ENCODE measurements at places on chromosomes 4 and X.

DNA sequence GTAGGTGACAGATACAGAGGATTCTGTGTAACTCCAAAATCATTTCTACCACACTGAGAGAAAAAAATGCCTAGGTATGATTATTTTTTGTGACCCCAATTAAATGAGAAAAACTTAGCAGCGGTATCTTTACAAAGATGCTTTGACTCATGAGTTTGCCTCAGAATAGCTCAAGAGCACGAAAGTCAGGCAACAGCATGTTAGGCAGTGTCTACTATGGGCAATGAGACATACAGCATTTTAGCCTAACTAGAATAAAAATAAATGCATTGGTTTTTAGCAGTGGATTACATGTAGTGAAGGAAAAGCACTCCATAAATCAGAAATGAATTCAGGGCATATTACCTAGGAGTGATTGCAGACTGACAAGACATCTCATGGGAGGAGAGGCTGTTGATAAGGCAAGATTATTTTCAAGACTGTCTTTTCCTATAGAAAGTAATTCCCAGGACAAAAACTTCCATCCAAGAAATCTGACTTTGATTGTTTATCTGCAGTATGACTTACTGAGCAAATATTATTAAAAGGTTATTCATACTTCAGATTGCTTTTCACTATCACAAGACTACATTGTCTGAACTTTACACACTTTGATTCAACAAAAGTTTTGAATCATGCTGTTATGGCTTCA lies 3.6 kb downstream of the ANXA10 start:
- no peak for DNase-seq

GRCh38 chrX:151384807-151385206 lies 12.2 kb upstream of the VMA21 start:
- DNase-seq, result no peak

DNA sequence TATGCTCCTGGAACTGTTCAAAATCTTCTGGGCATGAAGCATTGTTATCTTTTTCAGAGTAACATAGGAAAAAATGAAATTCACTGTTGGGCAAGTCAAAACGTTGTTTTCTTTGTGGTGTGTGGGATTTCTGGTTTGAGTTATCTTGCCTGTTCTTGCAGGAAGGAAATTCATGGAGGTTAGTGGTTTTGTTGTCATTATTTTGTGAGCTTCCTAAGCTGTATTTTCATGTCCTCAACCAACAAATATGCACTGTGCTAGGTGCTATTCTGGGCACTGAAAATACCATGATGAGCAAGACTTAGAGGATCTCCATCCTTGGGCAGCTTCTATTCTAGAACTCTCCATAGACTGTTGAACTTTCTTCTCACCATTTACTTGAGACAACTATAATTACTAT lies 16.9 kb downstream of the SPINK2 start:
- no peak for DNase-seq

GRCh38 chrX:84336646-84337045 lies 148.6 kb upstream of the RPS6KA6 start:
- no peak for DNase-seq

- no peak for DNase-seq
Observed at GRCh38 chr4:60808726-60809485, 391.2 kb upstream of the ADGRL3 start.

DNA sequence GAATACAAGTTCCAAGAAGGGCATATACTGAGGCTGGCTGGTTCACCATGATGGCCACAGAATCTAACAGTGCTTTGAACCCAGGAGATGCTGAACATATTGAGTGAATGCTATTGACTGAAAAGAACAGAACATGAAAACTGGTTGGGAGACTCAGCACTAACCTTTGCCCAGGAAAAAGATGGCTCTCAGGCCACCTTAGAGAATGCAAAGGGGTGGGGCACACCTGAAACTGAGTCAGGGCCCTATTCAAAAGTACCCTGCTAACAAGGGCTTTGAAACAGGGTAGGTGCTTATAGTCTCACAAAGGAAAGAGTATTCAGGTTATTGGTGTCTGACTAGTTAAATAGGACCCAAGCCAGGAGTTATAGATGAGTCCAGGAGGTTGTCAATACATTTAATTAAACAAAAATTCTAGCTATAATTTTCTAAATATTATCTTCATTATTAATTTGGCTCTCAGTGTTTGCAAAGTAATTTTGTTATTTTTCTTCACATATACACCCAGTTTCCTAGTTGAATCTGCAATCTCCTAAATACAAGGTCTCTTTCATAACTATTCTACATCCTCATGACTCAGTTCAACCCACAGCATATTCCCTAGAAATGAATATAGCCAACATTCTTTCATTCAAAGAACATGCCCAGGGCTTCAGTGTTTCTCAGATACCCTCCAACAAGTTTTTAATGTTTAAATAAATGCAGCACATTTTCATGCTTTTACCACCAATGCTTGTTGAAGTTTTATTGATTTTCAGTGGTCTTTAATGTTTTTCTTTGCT lies 144.2 kb upstream of the RAPGEF2 start:
- DNase-seq, result no peak

DNA sequence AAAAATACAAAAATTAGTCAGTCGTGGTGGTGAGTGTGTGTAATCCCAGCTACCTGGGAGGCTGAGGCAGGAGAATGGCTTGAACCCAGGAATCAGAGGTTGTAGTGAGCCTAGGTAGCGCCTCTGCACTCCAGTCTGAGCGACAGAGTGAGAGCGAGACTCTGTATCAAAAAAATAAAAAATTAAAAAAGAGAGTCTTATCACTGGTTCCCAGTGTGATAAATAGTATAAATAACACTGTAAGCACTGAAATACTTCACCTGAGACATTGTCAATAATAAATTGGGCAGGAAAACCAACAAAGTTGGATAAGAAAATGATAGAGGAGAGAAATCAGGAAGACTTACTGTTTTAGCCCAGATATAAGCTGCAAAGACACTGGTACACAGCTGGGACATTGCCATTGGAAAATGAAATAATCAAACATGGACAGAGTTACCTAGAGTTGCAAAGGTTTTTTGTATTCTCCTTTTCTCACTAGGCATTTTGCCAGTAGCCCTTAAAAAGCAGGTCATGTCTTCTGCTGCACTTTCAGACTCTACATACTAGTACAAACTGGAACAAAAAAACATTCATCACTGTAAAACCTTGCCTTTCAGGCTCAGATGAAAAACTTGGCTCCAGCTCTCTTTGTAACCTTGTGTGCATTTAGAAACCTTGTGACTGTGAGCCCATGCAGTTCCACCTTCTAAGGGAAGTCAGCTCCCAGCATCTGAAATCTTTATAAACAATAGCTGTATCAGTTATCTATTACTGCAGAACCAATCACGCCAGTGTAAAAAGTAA lies 55.0 kb upstream of the PPP1R2C start:
- DNase-seq, result no peak

DNA sequence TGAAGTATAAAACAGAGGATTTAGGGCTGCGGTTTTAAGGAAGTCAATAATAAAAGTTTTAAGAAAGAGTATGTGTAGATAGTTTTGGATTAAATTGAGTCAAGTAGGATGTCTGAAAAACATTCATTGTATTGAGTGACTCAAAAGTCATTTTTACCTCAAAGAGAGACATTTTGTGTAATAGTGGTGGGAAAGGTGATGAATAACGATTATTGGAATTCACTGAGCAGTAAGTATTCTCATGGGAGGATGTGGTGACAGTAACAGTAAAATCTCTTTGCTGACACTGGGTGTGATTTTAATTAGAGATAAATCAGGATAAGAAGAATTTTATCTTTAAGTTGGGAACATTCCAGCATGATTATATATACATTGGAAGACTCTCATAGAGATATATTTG lies 233.6 kb downstream of the PDHA2 start:
- no peak for DNase-seq

DNA sequence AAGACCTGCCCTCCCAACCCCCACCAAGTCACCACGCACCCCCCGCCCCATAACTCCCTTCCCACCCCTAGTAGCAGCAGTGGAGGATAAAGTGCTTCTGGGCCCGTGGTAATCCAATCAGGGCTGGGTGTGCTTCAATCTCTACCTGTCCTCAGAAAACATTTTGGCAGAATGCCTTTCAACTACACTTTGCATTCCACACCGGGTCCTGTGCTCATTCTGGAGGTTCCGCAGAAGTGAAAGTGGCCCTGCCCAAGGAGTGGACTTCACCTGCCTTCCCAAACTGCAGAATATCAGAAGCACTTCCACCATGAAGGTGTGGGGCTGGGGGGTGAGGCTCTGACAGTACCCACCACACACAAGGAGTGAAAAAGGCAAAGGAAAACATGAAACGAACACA lies 322.3 kb downstream of the DHX15 start:
- DNase-seq, result no peak

- no peak for DNase-seq
Observed at GRCh38 chrX:105845631-105846030, 23.3 kb downstream of the NRK start.

DNA sequence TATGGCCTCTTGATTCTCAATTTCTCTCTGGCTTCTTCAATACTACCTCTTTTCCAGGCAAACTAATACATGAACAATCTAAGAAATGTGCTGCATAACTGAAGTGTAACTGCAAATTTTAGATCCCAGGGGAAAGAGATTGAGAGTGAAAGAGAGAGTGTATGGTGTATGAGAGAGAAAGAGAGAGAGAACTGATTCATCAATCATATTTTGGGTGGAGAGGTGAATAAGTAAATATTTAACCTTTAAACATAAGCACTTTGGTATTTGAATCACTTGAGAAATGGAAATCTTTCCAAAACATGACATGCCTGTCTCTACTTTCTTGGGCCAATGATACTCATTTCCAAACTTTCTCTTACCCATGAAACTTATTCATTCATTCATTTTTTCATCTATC lies 147.2 kb upstream of the DIPK2B start:
- no peak for DNase-seq

GRCh38 chrX:49079489-49080428 lies at the start of gene WDR45:
Gene WDR45, minus strand, starts transcription at chrX:49079887. Its CDS starts 1,792 bp downstream, at chrX:49078095.
- DNase-seq, result peak; percentile 75

- peak; percentile 26 for DNase-seq
Observed at GRCh38 chrX:69109706-69110105, 55.5 kb downstream of the PJA1 start.

- no peak for DNase-seq
Observed at GRCh38 chr4:31104043-31104442, 383.9 kb downstream of the PCDH7 start.

GRCh38 chr4:17347445-17347844 lies 164.4 kb downstream of the QDPR start:
- DNase-seq, result no peak

GRCh38 chrX:45719751-45720501 lies 519.2 kb upstream of the DIPK2B start:
- DNase-seq, result no peak

- no peak for DNase-seq
Observed at GRCh38 chr4:120858776-120859175, 63.8 kb downstream of the PRDM5 start.

DNA sequence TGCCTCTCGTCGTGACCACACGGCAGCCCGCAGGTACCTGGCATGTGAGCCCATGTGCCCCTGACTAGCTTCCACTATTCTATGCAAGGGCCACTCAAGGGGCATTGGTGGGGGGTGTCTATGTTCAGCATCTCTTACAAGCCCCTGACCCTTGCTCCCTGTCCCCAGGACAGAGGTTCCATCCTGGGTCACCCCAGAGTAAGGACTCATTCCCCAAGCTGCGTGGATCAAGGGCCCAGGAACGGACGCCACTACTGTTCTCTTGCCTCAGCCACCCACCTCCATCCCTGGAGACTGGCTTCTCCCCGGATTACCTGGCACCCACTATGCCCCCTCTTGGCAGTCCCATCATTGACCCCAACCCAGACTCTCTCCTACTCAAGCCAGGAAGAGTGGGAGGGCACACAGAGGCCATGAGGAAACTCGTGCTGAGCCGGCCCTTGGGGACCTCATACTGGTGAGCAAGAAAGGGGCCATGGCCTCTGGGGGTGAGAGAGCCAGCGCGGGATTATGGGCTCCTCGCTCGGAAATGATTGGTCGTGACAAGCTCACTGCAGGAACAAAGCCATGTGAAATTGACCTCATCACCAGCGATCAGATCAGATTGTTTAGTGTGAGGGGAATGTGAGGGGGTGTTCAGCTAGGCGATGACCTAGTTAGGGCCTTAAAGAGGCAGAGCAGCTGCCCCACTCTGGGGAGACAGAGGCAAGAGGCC lies 50.1 kb upstream of the PJA1 start:
- no peak for DNase-seq

DNA sequence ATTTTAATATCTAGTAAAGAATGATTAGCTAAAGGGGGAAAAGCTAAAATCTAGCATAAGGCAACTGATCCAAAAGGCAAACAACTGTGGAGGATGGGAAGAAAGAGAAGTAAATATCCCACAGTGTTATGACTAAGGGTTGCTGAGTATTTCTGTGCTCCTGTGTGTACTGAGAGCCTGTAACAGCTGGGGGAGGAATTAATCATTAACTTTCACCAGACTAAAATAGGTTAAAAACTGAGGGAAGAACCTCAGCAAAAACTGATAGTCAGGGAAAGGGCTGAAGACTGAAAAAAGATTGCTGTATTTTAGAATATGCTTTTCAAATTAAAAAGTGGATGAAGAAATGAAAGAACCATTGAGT lies 365.9 kb downstream of the CXXC4 start:
- DNase-seq, result no peak

DNA sequence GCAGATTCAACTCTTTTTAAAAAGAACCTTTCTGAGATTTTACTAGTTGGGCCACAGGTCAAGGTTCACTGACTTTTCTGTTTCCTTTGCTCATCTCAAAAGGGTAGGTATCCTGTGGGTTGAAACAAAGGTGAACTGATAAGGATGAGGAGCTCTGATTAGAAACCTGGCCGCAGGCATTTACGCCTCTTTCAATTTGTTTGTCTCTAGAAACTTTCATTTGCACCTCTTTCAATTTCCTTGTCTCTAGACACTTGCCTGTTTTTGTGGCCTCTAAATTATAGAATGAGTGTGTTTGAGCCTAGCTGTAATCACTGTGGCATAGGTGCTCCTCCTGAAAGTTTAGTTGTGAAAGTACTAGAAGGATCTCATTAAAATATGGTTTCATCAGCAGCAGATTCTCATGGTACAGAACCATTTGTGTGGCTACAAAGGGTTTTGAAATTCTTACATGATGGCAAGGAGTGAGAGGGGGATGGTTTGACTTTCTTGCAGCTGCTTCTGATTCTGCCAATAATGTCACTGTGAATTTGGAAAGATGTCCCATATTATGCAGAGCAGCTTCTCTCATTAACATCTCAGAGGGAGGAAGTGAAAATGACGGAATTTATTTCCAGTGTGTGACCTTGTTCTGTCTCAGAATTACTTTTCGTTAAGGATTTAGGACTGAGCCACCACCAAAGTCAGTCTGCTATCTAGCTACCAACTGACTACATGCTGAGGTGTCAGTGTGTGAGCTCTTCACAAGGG lies 142.2 kb downstream of the SH2D1A start:
- DNase-seq, result no peak

DNA sequence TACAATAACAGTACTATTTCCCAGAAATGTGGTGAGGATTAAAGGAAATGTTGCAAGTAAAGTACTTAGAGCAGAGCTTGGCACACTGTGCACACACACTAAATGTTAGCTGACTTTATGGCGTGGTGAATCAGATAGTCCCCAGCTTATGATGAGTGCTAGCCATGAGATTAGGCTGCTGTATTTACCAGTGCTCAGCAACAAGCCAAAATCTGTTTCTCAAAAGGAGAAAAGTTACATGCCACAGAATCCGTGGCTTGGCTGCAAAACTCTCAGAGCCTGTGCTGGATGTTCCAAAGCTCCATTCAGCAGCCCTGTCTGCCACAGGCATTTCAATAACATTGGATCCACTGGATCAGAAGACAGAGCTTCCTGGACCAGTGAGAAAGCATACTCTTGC lies 12.8 kb upstream of the STBD1 start:
- no peak for DNase-seq

GRCh38 chr4:186701273-186701672 lies 22.4 kb downstream of the FAT1 start:
- no peak for DNase-seq

- no peak for DNase-seq
Observed at GRCh38 chrX:49191574-49192011, 5.4 kb upstream of the PRICKLE3 start.
